ENCODE measurements at places on chromosomes 3 and 15.
A peak's percentile ranks its signal among the peaks of the same experiment; 100 is the strongest.

- peak; percentile 29 for DNase-seq
Observed at GRCh38 chr15:85044251-85044853, 62.7 kb downstream of the PDE8A start.

DNA sequence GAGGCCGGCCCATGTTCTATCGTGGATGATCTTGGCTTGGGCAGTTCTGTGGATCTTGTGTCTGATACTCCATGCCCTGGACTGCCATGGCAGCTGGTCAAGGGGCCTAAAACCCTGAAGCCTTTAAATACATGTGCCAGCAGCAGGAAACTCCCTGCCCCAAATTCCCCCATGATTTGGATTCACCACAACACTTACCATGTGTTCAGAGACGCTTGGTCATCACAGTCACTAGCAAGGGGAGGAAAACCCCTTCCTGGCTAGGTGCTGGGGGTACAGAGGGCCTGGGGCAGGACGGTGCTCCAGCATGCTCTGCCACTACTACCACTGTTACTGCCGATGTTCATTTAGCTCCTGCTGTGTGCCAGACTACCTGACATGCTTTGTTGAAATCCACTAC lies 94.4 kb downstream of the DNAJB8 start:
- no peak for DNase-seq

DNA sequence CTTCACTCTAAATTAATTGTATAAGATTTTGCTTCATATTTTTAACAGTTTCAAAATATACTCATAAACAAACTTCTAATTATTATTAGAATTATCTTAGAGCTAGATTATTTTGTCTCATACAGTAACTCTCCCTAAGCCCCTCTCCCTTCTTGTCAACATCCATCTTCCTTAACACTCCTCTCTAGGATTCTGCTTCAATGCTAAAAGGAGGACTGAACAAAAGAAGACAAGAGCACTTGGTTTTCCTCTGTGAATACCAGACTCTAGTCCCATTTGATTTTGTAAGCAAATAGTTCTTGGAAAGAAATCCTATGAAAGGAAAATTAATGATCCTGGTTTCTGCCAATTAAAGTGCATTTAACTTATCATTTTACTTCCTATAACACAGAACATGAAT lies 91.8 kb downstream of the KCNMB2 start:
- no peak for DNase-seq

DNA sequence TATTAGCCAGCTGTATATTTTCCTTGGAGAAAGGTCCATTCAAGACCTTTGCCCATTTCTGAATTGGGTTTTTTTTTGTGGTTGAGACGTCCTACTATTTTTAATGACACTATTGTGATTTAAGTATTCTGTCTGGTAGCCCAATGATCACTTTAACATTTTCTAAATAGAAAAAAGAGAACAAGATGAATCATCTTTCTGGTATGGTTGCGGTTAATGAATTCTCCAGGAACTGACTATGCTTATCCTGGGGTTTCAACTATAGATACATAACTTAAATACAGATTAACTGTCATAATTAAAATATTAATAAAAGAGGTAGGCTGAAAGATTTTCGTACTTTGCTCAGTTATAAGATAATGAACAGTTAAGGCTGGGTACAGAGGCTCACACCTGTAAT lies 51.9 kb downstream of the PBRM1 start:
- peak; percentile 12 for DNase-seq

GRCh38 chr3:13501958-13502790 lies 22.1 kb downstream of the HDAC11 start:
- no peak for DNase-seq

- DNase-seq = peak; percentile 63
Observed at GRCh38 chr3:133487920-133488540, 85.5 kb upstream of the CDV3 start.

- no peak for DNase-seq
Observed at GRCh38 chr3:138717348-138717747, 108.8 kb downstream of the FAIM start.

GRCh38 chr3:87488765-87489164 lies 212.4 kb upstream of the POU1F1 start:
- no peak for DNase-seq

DNA sequence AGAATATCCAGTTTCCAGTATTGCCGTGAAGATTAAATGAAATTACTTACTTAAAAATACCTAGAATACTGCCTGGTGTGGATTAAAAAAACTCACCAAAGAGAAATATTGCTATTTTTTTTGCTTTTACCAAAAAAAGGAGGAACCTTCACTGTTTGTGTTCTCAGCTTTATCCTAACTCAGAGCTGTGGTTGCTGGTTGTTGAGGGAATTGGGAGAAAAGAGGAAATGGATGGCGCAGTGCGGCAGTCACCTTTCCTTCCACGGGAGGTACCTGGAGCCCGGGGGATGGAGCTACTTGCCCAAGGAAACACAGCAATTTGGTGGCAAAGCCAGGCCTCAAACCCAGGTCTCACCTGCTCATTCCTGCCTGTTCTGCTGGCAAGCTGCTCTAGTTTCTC lies 270.3 kb downstream of the RPLP1 start:
- DNase-seq = no peak

GRCh38 chr15:100889385-100890050 lies 9.9 kb downstream of the ALDH1A3 start:
- no peak for DNase-seq

- DNase-seq = no peak
Observed at GRCh38 chr3:55294557-55294956, 192.5 kb downstream of the WNT5A start.

GRCh38 chr3:104526901-104527401 lies 839.8 kb upstream of the ALCAM start:
- no peak for DNase-seq

DNA sequence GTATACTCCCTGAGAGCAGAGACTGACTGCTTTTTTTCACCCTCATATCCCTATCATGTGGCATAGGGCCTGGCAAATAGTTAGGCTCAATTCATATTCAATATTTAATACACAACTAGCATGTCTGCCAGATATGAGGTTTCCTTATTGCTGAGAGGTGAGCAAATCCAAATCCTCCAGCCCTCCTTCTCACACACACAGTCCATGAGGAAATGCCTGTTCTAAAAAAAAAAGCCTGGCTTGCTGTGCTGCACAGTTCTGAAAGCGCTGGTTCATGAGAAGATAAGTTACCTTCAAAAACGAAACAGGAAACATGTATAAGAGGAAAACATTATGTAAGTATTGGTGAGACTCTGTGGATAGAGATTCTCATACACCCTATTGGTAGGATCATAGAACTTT lies 15.5 kb upstream of the ACAP2 start:
- no peak for DNase-seq

DNA sequence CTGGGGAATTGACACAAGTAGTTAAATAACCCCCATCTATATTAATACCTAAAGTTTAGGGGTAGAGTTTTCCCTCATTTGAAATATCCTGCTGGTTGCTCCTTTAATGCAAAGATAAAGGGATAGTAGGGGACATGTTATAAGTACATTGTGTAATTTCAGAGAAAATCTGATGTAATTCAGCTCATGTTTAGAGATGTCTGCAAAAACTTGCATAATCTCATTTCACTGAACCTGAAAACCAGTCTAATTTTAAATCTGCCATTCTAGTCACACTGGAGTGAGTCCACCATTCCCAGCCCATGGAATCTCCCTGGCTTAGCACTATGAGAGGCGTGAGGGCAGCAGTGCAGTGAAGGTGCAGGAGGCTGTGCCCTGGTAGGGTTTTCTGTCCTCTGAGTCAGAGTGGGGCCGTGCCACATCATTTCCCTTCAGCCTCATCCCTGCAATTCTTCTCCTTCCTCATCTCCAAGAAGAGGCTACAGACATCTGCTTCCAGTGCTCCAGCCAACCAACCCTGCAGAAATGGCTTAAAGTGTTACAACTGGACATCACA lies 246.3 kb upstream of the UMPS start:
- DNase-seq = no peak

DNA sequence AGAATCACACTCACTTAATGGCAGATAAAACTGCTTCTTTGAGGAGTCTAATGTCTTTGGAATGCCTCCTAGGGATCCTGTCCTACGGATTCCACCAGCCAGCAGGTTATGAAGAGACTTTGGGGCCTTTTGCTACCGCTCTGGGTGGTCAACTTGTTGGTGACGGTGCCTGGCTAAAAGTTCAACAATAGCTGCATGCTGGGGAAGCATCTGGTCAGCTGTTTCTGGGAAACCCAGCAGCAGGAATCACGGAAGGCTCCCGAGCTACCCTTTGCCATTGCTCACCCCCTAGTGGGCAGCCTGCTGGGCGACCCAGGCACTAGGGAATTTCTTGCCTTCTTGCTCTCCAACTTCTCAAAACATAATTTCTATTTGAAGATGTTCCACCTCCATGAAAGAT lies 263.3 kb downstream of the NEK10 start:
- DNase-seq = no peak

DNA sequence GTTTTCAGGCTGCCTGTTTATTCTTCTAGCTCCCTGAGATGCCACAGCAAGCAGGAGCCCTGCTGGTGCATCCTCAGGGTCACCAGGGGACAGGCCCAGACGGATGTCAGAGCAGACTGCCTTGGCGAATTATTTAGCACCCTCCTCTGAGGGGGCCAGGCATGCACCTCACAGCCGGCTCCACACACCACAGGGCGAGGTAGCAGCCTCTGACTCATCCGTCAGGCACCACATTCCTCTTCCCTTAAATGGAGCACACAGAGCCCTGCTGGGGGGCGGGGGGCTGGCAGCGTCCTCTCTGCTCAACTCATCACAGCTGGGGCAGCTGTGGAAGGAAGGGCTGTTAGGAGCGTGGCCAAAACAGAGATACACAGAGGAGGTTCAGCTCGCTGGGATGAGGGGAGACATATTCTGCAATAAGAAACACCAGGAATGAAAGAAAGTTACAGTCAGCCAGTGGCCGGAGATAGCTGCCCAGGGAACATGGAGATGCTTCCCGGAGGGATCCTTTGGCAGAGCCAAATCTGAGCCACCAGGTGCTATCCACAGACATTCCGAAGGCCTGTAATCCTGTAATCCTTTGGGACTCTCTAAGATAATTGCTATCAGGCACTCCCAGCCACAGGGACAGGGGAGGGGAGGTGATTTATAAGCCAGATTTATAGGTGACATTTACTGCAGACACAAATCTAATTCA lies 13.9 kb upstream of the PRICKLE2 start:
- DNase-seq = peak; percentile 82

DNA sequence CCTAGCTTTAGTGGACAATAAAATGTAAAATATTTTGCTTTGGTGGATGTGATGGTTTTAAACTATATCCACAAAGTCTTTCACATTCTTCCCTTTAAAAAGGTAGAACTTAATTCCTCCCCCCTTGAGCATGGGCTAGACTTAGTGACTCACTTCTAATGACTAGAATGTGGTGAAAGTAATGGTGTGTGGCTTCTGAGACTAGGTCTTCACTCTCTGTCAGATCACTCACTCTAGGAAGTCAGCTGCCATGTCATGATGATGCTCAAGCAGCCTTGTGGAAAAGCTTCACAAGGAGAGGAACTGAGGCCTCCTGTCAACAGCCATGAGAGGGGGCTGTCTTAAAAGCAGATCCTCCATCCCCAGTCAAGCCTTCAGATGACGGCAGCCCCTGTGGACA lies 4.2 kb downstream of the LRRC2 start:
- DNase-seq = no peak

- no peak for DNase-seq
Observed at GRCh38 chr3:52262447-52262846, 16.0 kb downstream of the WDR82 start.

DNA sequence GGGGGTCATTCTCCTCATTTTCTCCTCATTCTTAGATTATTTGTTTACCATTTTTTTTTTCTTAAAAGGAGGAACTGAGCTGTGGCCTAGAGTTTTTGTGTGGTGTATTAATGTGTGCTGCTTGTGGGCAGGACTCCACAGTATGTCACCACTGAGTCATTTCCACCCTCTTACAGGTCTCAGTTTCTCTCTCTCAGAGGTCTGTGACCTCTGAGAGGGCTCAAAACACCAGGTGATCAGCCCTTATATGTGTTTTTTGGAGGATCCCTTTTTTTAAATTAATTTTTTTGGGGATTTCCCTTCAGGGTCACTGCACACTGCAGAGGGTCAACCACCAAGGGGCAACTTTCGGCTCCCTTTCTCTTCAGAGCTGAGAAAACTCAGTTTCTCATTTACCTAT lies 166.4 kb downstream of the SUCNR1 start:
- no peak for DNase-seq

DNA sequence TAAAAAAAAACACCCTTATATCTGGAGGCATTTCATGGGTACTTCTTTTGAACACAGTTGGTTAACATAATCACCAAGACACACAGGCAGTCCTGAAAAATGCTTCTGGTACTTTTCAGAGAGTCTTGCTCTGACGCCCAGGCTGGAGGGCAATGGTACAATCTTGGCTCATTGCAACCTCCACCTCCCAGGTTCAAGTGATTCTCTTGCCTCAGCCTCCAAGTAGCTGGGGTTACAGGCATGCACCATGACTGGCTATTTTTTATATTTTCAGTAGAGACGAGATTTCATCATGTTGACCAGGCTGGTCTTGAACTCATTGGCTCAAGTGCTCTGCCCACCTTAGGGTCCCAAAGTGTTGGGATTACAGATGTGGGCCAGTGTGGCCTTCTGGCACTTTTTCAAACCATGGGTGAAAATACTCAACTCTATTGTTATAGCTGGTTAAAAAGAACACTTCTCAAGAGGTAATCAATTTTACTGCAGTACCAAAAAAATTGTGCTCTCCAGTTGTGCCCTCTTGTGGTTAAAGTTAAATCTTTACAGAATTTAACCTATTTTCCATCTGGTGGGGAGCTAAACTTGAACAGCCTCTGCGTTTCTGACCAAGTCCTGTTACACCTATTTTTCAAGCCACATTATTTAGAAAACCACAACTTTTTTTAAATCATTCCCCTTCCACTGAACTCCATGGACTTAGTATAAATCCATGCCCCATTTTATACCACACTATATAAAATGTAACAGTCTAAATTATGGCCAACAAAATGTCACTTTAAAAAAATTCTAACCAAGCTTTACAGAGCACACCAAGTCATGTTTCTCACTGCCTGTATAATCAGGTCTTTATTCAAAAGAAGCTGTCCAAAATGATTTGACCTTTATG lies 1.2 kb upstream of the SNAPC5 start:
- DNase-seq = no peak

DNA sequence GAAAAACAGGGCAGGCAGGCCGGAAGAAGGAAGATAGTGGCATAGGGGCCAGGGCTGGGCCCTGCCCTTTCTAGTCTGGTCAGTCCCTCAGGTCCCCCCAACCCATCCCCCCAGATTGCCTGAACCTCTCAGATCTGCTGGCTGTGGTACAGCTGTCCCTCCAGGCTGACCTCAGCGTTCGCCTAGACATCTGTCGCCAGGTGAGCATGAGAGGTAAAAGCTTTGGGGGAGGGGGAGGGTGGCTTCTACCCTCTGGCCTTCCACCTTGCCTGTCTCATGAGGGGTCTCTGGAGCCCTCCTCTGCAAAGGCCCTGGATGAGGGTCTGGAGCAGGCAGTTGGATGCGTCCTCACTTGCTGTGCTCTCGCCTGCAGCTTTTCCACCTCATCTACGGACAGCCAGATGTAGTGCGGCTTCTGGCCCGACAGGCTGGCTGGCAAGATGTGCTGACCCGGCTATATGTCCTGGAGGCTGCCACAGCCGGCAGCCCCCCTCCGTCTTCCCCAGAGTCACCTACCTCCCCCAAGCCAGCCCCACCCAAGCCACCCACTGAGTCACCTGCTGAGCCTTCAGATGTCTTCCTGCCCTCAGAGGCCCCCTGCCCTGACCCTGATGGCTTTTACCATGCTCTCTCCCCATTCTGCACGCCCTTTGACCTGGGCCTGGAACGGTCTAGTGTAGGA lies 20.2 kb downstream of the NBEAL2 start:
- DNase-seq = no peak

- no peak for DNase-seq
Observed at GRCh38 chr3:2940062-2940461, 170.1 kb downstream of the IL5RA start.

Data from hepatic stellate cell (primary cell).